ENCODE measurements at places on chromosomes 3 and 15. TPM values are rescaled to one million over a fixed set of nuclear protein-coding genes. Genes with fewer than 3 reads are reported as not detected.

Gene ZNF639
- 22.4 TPM for total RNA-seq

Gene CDHR4
- 0.44 TPM for total RNA-seq

Gene CLDN1
- total RNA-seq = 28.6 TPM

Gene ACP3
- not detected for total RNA-seq

Gene SCAMP5
- total RNA-seq = 15.0 TPM

Gene SAMD7
- not detected for total RNA-seq

Gene HDDC3
- 34.3 TPM for total RNA-seq

Gene ANKRD63
- 0.54 TPM for total RNA-seq

Gene SENP8
- total RNA-seq = 1.8 TPM

Gene BSN
- 0.16 TPM for total RNA-seq

Gene FBXO40
- not detected for total RNA-seq

Gene IL20RB
- 0.91 TPM for total RNA-seq

Gene TUSC7
- total RNA-seq = not detected

Gene SLC12A8
- 1.0 TPM for total RNA-seq

Gene HRH1
- total RNA-seq = 8.0 TPM

Gene IL5RA
- not detected for total RNA-seq

Gene TMEM40
- total RNA-seq = 0.08 TPM

Gene LRRIQ4
- not detected for total RNA-seq

Gene RHOV
- 6.0 TPM for total RNA-seq

Gene GOLGA6L4
- 0.90 TPM for total RNA-seq

Gene POLR2M
- 60.5 TPM for total RNA-seq

Gene GPR62
- not detected for total RNA-seq

Gene SOX14
- total RNA-seq = not detected

Gene DNAH1
- total RNA-seq = 1.1 TPM

Gene LYZL4
- total RNA-seq = not detected

Gene EPHB1
- not detected for total RNA-seq

Gene ALDH1A2
- not detected for total RNA-seq

Gene HRG
- not detected for total RNA-seq

Gene EDEM1
- total RNA-seq = 18.8 TPM

Data from A549 treated with CORT108297 at 1 μM for 4 hours (cell line).